NK-92 treated with Interleukin-12 subunit alpha and Interleukin-12 subunit beta, amount 100 ng/mL, for 24 hours (cell line): ENCODE measurements at places on chromosomes 5 and 9.

- DNase-seq: no peak
Measured at GRCh38 chr5:13278811-13279210, 665.7 kb downstream of the DNAH5 start.

- DNase-seq: no peak
Measured at GRCh38 chr5:179733772-179734126, 1.1 kb downstream of the MAML1 start.

DNA sequence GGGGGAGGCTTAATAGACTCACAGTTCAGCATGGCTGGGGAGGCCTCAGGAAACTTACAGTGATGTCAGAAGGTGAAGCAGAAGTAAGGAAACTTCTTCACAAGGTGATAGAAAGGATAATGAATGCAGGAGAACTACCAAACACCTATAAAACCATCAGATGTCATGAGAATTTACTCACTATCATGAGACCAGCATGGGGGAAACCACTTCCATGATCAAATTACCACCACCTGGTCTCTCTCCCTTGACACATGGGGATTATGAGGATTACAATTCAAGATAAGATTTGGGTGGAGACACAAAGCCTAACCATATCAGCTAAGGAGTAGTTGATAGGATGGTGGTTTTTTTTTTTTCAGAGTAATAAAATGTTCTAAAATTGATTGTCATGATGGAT is 201.8 kb downstream of the CDH12 start:
- DNase-seq: no peak

DNA sequence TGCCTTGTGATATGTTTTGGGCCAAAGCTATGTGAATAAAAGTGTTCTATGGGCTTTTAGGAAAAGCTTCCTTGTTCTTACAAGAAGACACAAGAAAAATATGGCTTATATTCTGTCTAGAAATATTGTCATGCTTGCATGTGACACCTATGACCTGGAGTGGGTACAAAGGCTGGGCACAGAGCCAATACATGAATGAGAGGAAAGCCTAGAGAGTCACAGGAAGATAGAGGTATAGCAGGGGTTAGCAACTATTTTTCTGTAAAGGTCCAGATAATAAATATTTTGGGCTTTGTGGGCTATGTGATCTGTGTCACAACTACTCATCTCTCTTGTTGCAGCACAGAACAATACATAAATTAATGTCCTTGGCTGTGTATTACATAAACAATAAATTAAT is 196.6 kb upstream of the CD180 start:
- no peak for DNase-seq

GRCh38 chr5:146291421-146292074 is 47.1 kb upstream of the POU4F3 start:
- DNase-seq: no peak

DNA sequence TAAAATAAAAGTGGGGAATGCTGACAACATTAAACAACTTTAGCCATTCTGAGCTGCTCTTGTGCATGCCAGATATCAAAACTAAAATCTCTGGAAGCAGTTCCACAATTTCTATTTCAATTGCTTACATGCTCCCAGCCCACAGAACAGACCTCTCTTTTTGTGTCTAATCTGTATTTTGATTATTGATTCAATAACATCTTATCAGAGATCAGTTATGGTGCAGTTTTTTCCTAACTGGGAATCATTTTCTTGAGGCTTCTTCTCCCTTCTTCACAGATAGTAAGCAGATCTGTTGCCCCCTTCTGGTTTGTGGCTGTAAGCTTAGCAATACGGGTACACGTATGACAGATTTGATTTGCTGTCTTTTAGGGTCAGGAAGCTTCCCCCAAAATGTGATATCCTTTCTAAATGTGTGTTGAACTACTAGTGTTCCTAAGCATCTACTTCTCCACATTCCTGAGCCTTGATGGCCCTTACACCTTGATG is 39.4 kb downstream of the MRPS27 start:
- no peak for DNase-seq

DNA sequence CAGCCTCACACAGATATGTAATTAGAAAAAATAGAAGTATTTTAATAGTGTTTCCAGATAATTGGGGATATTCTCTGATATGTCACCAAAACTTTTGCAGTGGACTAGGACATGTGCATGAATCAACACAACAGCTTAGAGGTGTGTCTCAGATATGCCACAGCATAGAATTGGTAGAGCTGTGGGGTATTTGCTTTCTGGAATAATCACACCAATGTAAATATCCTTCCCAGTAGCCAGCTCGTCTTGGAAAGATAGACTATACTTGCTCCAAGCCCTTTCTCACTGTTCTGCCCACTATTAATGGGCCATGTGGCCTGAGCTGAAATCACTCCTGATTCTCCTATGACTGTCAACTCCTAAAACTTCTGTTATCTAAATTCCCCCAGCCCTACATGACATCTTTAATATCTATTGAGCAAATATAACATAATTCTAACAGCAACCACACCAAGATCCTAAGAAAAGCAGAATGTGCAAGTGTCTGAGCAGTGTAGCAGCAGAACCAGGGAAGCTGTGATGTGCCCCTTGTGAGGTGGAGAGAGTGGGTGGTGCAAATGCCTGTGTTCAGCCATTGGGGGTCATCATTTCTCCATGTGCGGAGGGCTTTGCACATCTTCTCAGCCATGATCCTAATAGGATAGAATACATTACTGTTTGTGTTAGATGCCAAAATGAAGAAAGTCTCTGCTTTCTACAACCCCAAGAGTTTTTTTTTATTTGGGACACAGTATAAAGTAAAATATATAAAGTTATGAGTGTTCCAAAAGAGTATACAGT is 65.0 kb downstream of the MELK start:
- no peak for DNase-seq

- DNase-seq: no peak
Measured at GRCh38 chr5:102596113-102596512, 97.3 kb upstream of the SLCO6A1 start.

- no peak for DNase-seq
Measured at GRCh38 chr5:100832252-100833230, 70.5 kb downstream of the ST8SIA4 start.

- no peak for DNase-seq
Measured at GRCh38 chr9:33272061-33272460, 7.2 kb downstream of the CHMP5 start.

GRCh38 chr5:145887217-145887616 is 14.4 kb upstream of the GRXCR2 start:
- DNase-seq: no peak

DNA sequence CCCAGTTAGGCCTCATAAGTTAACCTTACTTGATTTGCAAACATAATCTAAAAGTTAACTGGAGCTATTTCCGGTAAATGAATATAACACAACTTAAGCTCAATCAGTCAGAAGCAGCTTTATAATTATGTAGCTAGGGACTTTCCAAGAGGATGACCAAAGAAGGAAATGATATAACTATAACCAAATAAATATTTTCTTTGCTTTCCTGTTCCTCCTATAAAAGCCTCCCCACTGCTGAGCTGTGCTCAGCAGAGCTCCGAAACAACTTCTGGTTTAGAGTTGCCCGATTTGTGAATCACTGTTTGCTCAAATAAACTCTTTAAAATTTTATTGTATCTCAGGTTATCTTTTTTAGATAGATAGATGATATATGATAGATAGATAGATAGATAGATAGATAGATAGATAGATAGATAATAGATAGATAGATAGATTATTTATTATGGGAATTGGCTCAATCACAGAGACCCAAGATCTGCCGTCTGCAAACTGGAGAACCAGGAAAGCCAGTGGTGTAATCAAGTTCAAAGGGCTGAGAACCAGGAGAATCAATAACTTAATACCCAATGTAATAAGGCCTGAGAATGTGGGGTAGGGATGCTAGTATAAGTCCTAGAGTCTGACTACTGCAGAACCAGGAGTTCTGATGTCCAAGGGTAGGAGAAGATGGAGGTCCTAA is 19.3 kb upstream of the TMEM161B start:
- DNase-seq: no peak

- no peak for DNase-seq
Measured at GRCh38 chr9:86997156-86997555, 49.9 kb upstream of the GAS1 start.

GRCh38 chr5:177310757-177311391 is 824 bp downstream of the MXD3 start:
- DNase-seq: no peak

- no peak for DNase-seq
Measured at GRCh38 chr5:111792471-111793058, 35.6 kb upstream of the NREP start.

GRCh38 chr5:124979251-124979650 is 232.8 kb upstream of the ZNF608 start:
- no peak for DNase-seq

DNA sequence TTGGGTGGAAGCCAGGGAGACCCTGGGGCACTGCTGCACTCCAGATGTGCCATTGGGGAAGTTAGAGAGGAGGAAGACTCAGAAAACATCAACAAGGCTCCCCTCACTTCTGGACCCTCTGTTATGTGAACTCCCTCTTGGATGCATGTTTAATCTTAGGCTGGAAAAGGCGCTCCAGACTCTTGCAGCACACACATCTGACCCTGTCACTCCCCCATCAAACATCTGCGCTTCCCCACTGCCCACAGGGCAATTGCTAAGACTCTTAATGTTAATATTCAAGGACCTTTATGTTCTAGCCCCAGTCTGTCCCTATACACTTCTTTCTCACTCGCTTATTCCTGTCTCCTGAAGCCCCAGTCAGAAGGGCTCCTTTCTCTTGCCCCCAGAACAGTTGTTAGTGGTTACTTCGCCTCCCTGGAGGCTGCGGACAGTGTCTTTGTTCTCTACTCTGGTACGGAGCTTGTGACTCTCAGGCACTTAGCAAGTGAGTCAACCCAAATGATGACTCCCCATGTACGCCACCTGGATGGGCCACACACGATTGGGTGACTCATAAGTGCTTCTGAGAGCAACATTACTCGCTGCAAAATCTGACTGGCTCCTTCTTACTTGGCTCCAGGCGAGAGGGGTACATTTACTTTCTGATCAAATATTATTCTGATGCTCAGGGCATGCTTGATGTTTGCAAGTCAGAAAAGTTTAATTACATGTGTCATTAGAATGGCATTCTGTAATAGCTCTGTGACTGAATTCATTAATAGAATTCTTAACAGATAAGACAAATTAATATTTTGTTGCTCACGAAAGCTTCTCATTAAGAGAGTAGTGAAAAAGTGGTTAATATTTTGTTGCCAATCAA is 193.6 kb downstream of the HSPA4 start:
- peak; percentile 48 for DNase-seq
